CD4-positive, CD25-positive, alpha-beta regulatory T cell (primary cell): ENCODE measurements at places on chromosomes 4 and X.

GRCh38 chr4:97367878-97368277, 775.4 kb downstream of the STPG2 start:
- DNase-seq = no peak

DNA sequence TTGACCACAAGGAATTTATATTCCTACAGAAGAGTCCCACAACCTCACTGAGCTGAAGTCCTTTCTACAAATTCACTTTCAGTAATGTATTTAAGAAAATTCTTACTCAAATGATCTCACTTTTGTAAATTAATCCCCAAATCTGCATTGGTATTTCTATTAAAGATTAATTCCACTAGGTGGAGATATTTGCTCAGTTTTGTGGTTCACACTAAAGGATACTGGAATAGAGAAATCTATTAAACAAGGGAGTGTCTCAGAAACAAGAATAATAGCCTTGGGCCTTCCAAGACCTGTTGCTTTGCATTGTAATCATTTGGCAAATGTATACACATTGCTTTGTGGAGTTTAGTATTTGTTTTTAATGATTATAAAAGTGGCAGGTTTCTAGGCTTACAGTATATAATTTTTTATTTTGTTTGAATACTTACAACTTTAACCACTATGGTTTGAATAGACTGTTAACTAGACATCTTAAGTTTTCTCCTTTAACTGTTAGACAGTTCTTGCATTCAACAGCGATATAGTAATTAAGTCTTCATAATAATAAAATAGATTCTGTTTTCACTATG, 25.9 kb downstream of the CFAP299 start:
- peak; percentile 43 for DNase-seq

DNA sequence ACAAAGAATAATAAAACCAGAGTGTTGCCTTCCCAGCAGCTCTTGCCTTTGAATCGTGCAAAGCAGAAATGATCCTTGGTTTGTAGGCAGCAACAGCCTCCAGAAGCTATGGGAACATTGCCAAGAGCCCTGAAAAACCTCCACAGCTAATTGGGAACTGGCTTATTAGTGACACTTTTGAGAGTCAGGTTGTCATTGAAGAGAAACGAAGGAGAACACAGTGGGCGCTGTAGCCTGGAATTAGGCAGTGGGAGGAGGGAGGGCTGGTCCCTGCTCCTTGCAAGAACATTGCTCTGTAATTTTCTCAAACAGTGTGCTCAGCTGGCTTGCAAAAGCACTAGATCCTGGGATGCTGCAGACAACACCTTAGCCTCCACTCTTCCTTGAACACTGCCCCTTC, 331.5 kb upstream of the EMCN start:
- no peak for DNase-seq

- no peak for DNase-seq
Measured at GRCh38 chrX:154320406-154320805, 24.8 kb downstream of the TKTL1 start.

- DNase-seq = no peak
Measured at GRCh38 chr4:155042014-155042413, 166.4 kb upstream of the NPY2R start.

DNA sequence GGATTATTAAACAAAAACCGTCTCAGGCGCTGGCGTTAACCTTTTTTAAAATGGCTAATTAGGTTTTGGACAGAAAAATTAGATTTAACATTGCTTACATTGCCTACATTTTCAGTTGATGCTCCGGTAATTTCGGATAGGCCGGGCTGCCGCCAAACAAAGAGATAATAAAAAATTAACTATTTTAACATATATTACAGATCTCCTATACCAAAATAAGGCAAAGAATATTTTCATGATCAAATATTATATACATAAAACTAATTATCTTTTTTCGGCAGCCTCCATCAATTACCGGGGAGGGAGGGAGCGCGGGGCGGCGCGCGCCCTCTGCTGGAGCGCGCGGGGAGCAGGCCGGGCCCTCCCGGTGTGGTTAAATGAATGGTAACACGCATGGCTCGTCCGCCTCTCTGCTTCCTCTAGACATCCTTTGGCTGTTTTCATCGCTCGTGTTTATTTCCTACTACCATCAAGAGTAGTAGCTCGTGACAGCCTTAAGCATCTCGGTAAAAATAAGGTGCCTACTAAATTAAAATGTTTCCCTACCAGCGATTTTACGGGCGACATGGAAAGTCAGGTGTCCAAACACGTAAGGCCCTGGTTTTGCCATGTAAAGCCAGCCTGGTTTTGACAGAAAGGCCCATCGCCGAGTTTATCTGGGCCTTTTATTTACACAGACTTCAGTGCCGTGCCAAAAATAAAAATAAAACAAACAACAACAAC, 52.4 kb upstream of the TMEM33 start:
- DNase-seq = peak; percentile 10

DNA sequence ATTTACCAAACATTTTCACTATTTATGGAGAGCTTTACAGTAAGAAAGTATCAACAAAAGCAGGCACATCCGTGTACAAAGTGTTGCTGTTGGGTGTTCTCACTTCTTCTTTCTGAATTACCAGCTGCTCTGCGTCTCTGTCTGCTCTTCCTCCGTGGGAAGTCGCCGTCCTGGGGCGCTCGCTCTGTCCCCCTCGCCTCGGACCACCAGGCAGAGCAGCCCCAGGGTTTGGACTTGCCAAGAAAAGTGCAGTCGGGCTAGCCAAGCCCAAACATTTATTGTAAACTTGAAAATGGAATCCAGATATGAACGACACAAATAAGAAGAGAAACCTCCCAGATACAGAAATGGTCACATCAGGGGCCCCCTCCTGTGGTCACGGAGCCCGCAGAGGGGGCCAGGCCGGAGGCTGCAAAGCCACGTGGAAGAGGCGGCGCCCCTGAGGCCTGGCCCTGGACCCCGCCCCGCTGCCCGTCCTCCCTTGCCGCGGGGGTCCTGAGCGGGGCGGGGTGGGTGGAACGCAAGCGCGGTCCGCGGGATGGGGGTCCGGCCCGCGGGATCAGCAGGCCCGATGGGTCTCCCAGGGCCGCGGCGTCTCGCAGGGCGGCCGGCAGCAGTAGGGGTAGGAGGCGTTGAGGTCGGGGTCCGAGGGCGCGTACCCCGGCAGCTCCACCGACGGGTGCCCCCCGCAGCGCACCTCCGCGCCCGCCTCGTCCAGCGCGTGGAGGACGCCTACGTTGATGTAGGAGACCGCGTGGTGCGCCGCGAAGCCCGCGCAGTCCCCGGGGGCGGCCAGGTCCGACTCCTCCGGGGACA, 1.5 kb downstream of the TMEM271 start:
- DNase-seq = no peak

DNA sequence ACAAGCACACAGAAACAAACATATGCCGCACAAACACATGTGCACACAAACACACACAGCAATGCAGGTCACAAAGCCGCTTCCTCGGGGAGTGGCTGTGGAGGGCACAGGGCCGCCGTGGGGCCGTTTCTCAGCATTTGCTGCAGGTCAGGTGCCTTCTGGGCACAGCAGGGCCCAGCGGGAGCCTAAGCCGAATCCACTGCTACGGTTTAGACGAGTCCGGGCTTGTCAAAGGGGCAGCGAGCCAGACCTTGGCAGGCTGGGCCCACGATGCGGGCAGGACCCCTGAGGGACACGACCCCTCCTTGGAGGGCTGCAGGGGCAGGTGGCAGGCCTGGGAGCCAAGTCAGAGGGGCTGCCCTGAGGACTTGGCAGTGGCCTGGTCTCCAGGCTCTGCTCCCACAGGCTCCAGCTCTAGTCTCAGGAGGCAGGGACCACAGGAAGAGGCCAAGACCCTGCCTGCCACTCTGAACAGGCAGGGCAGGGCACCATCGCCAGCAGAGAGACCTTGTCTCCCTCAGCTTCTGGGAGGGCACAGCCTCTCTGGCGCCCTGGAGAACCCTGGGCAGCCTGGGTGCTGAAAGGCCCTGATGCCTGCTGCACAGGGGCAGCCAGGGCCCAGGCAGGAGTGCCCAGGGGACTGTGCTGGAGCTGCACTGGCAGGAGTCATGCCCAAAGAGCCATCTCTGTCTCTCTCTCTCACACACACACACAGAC, 5.5 kb upstream of the ATP2B3 start:
- DNase-seq = no peak

GRCh38 chr4:153181293-153181692, 22.9 kb upstream of the TRIM2 start:
- no peak for DNase-seq
